ENCODE measurements at places on chromosomes 7 and 10. TPM values are rescaled to one million over a fixed set of nuclear protein-coding genes. Genes with fewer than 3 reads are reported as not detected.

ELN gene
- total RNA-seq = 0.81 TPM

ZNF467 gene
- total RNA-seq = 2.7 TPM

PLOD3 gene
- total RNA-seq = 103 TPM

UTF1 gene
- not detected for total RNA-seq

ATAD1 gene
- 15.1 TPM for total RNA-seq

ADRB1 gene
- total RNA-seq = 0.32 TPM

TRIM73 gene
- total RNA-seq = 0.88 TPM

GNGT1 gene
- total RNA-seq = not detected

CNNM1 gene
- total RNA-seq = not detected

HTR7 gene
- total RNA-seq = under 0.01 TPM

MEOX2 gene
- 23.5 TPM for total RNA-seq

RNF148 gene
- total RNA-seq = 4.5 TPM

A1CF gene
- total RNA-seq = not detected

BLNK gene
- total RNA-seq = not detected

CYP3A5 gene
- total RNA-seq = not detected

HYAL4 gene
- 1.2 TPM for total RNA-seq

FMC1 gene
- total RNA-seq = 9.7 TPM

SPDYE6 gene
- total RNA-seq = 0.06 TPM

AEBP1 gene
- total RNA-seq = 27.3 TPM

PLAU gene
- 31.4 TPM for total RNA-seq

NXPH1 gene
- not detected for total RNA-seq

AGBL3 gene
- 1.6 TPM for total RNA-seq

ZNF783 gene
- 6.8 TPM for total RNA-seq

ENTPD1 gene
- total RNA-seq = 10.3 TPM

SYT15B gene
- total RNA-seq = 0.06 TPM

OPN4 gene
- total RNA-seq = not detected

FRMPD2 gene
- 0.50 TPM for total RNA-seq

MRPS24 gene
- total RNA-seq = 48.3 TPM

NUTM2A gene
- total RNA-seq = 0.44 TPM

Measured in bladder microvascular endothelial cell (primary cell).